Epithelial cell of proximal tubule (primary cell): ENCODE measurements at places on chromosomes 11 and 22. TPM values are rescaled to one million over a fixed set of nuclear protein-coding genes. Genes with fewer than 3 reads are reported as not detected.

DNA sequence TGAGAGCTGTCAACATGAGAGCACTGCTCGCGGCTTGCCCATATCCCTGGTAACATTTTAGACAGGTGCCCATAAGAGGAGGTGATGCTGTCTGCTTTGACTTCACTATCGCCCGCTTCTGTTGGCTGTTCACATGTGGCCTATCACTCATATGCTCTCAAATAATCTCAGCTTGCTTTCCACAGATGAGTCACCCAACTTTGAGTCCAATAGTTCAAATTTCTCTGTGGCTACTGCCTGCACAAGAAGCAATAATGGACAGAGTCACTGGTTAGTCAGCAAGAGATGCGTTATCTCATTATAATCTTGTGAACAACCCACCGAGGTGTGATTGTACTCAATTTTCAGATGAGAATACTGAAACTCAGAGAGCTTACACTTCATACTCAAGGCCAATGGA is 1714.1 kb downstream of the LRRC4C start:
- DNase-seq = no peak

- no peak for DNase-seq
These were observed 12.3 kb downstream of the SIRT3 start for GRCh38 chr11:223884-224283.

DNA sequence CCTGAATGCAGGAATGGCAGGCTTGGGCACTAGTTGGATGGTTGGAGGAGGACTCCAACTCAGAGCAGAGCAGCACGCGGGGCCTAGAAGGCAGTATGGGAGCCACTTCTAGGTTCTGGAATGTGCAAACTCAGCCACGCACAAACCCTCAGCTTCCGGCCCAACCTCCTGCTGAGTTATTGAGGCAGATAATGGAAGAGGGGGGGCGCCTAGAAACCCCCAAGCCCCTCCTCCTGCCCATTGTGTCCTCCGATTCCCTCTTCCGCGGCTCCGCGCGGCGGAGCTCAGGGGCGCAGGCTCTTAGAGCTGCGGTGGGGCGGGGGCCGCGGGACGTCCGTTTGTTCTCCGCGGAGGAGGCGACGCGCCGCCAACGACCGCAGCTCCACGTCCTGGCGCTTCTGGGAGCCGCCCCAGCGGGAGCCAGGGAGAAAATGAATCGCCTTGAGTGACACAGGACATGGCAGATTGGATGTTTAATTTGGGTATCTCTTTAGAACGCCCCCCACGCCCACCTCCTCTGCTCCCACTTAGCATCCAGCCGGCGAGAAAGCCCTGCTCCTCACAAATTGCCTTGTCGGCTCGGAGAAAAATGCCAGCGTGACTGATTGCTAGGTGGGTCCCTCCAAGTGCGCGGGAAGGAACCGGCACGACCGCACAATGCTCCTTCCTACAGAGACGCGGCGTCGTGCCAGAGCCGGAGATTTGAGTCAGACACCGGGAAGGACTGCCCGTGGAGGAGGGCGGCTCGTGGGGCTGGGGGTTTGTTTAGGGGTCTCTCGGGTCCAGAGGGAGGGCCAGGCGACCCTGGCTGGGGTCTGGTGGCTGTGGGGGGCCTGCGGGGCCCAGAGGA is 144.6 kb downstream of the NECTIN1 start:
- peak; percentile 44 for DNase-seq

- no peak for DNase-seq
These were observed 73.0 kb downstream of the RAB30 start for GRCh38 chr11:82998697-82999096.

DNA sequence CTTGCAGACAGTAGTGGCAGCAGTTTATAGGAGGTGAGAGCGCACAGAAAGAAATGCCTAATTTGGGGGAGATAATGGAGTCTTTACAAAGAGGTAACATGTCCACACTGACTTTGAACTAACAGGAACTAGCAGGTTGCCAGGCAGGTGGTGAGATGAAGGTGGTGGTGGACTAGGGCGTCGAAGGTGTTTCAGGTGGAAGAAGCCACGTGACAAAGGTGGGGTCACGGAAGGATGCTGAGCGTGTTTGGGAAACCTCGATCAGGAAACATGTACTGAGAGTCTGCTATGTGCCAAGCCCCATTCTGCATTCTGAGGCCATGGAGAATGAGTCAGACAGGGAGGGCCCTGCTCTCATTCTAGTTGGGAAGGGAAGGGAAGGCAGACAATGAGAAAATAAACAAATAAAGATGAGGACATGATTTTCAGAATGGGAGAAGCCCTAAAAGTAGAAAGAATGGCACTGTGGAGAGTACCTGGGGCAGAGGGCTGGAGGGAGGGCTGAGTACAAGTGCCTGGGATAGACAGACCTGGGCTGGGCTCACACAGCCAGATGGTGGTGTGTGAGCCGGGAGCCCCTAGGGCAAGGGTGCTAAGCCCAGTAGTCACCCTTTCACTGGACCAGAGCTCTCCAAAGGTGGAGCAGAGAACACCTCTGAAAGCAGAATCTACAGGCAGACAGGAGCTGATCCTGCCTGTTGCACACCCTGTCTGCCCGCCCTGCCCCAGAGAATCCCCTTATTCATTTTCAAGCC is 16.2 kb upstream of the NNMT start:
- no peak for DNase-seq

MUS81 gene
- total RNA-seq = 57.2 and 71.8 TPM in 2 replicates

C11orf91 gene
- not detected in 2 replicates for total RNA-seq

CHRM1 gene
- total RNA-seq = not detected in 2 replicates

NXPE2 gene
- total RNA-seq = not detected in 2 replicates

TSG101 gene
- 79.9 and 124 TPM in 2 replicates for total RNA-seq

LDLRAD3 gene
- total RNA-seq = 8.2 TPM in 2 replicates
